ENCODE measurements at places on chromosomes 11 and 22. TPM values are rescaled to one million over a fixed set of nuclear protein-coding genes. Genes with fewer than 3 reads are reported as not detected.

- DNase-seq = no peak
Observed at GRCh38 chr11:77517753-77518152, 43.9 kb upstream of the PAK1 start.

DNA sequence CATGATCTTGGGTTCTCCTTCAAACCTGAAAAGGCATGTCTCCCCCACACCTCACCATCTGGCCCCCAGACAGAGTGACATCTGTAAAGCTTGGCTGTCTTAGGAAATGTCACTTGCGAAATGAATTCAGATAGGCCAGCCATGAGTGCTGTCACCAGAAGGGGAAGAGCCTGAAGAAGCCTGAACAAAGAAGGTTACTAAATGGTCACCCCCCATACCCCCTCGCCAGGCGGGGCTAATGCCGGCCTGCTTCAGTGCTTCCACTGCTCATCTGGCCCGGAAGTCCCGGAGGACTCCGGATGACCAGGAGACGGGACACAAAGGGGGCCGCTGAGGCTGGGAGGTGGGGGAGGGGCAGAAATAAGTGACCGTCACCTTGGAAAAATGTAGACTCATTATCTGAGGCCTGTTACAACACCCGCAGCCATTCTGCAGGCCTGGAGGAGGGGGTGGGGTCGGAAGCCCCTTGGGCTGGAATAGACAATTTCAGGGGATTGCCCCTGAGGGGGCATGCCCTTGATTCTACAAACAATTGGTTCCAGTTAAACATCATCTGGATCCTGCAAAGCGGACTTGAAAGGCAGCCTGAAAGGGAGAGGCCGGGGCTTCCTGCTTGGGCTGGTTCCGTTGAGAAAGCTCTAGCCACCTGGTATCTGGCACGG, 43.2 kb downstream of the NAT10 start:
- DNase-seq = no peak

DNA sequence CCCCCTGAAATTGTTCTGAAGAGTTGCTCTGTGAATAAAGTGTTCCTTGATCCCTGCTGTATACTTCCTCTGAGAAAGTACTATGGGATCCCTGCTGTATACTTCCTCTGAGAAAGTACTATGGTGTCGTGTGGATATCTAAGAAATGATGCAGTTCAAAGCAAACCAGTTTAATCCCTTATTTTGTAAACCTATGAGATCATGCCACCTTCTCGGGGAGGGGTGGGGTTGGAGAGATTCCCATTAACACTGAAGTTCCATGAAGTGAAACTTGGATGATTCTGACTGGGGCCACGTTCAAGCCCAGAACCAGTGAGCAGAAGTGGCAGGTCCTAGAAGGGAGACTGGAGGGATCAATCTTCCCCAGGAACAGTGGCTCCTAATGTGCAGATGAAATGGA, 13.0 kb upstream of the TP53AIP1 start:
- DNase-seq = no peak

GRCh38 chr11:17742019-17742418, 7.4 kb downstream of the KCNC1 start:
- DNase-seq = no peak

- DNase-seq = no peak
Observed at GRCh38 chr11:60336767-60337391, 9.8 kb downstream of the MS4A6E start.

DNA sequence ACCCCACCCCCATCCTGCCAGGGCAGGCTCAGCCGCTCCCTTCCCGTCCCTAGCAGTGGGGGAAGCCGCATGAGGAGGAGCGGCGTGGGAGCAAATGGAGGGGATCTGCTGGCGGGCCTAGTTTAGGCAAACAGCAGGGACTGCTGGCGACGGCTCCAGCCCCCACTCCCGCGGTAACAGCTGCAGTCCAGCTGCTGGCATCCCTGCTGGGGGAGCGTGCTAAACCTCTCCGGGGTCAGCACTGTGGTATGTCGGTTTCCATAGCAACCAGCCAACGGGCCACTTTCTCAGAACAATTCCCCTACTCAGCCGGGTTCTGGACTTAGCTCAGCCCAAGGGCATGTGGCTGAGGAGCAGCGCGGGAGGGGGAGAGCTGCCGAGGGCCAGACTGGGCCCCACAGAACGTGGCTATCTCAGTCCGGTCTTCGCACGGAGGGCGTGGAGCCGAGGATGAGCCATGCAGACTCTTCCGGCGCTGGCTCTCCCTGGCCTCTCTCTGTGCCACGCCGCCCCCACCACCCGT, 98.8 kb downstream of the PKNOX2 start:
- DNase-seq = no peak

DNA sequence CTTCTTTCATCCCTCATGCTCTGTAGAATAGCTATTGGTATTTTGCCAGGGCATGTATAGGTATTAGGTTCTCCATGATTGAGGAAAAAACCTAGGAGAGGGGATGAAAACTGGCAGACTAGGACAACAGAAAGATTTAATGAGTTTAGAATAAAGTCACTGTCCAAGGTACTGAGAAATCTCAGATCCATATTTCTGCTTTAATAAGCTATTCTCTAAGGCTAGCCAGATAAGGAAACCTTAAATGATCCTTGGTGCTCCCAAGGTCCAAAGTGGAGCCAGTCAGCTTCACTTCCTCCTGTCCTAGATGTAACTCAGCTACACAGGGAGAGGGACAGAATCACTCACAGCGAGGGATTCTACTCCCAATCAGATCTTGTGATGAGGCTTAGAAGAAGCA, 13.7 kb upstream of the CSNK2A3 start:
- DNase-seq = no peak

The HEPACAM gene
- not detected for total RNA-seq

The PGA5 gene
- not detected for total RNA-seq

The TRIM48 gene
- total RNA-seq = not detected

The GGT5 gene
- total RNA-seq = 0.29 TPM

The NUDT8 gene
- total RNA-seq = 20.1 TPM

All from activated CD8-positive, alpha-beta T cell treated with anti-CD3 and anti-CD28 coated beads, Interleukin-2, amount 10 ng/mL, durations not matched to agents 7 days and 5 days (primary cell).